Spleen (tissue), 13 donors: ENCODE measurements at places on chromosomes 11 and 22. TPM values are rescaled to one million over a fixed set of nuclear protein-coding genes. Genes with fewer than 3 reads are reported as not detected.

DNA sequence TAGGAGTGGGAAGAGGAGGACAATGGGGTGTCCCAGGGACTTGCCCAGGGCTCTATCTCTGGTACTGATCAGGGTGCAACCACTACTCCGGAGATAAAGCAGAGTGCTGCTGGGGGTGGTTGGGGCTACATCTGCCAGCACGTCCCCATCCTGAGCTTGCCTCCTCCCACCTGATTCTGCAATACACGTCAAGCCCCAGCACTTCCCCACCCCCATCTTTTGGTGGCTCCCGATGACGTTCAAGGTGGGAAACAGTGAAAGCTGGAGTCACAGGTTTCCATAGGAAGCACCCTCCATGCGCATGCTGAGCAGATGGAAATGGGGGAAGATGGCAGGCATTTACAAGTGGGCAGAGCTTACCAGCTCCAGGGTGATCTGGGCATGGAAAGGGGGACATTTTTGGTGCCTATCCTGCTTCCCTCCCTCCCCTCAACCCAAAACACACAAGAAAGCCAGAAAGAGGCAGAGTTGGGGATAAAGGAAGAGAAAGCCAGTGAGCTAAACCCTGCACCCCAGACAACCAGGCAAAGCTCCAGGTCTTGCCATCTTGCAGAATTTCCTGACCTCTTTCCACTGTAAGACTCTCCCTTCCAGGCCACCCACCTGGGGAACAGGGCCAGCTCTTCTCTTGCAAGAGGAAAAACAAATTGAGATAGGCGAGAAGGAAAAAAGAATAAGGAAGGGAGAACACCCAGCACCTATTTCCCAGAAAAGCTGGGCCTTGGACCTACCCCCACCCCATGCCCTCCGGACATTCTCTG, 15.8 kb downstream of the SYT7 start:
- H3K27ac ChIP-seq: no peak overlapping the region
- peaks cover 4% of the 10 kb centered on the region for H3K4me1 ChIP-seq
- DNase-seq: no peak
- H3K36me3 ChIP-seq: no peaks in the 10 kb centered on the region

Gene SSTR3
- total RNA-seq: 0.56 TPM

GRCh38 chr22:38153821-38154562, 27.6 kb downstream of the PLA2G6 start:
- H3K36me3 ChIP-seq: no peaks in the 10 kb centered on the region
- DNase-seq: no peak
- no peak overlapping the region for H3K27ac ChIP-seq
- no peaks in the 10 kb centered on the region for H3K27me3 ChIP-seq
- H3K4me3 ChIP-seq: no peak overlapping the region
- H3K4me1 ChIP-seq: peaks cover 10% of the 10 kb centered on the region

GRCh38 chr11:10208131-10208575, 85.9 kb downstream of the SBF2 start:
- no peak for DNase-seq
- no peak overlapping the region for H3K27ac ChIP-seq
- no peaks in the 10 kb centered on the region for H3K36me3 ChIP-seq

DNA sequence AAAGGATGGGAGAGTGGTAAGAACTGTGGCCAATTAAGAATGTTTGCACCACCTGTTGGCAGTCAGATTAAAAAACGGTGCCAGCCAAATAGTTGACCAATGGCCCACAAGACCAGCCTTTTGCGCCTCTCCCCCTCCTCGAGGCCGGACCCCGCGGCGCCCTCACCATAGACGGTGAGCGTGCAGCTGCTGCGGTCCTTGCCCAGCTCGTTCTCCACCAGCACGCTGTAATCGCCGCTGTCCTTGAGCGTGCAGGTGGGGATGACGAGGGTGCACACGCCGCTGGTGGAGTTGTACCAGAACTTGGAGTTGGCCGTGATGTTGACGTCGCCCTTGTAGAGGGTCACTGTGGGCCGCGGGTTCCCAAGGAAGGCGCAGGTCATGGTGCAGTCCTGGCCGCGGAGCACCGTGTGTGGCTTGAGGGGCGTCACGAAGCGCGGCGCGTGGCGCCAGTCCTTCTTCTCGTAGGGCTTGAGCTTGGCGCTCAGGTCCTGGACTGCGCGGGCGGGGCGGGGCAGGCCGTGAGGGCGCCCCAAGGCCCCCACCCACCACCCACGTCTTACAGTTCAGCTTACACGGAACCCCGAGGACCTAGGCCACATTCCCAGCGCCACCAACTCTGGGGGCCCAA, 7.2 kb downstream of the TMEM86A start:
- peak; percentile 86 for DNase-seq
- H3K27ac ChIP-seq: peak overlapping the region; percentile 77
- H3K36me3 ChIP-seq: no peaks in the 10 kb centered on the region
- no peaks in the 10 kb centered on the region for H3K27me3 ChIP-seq

GRCh38 chr11:33697997-33698396, 2.6 kb downstream of the C11orf91 start:
- H3K36me3 ChIP-seq: no peaks in the 10 kb centered on the region
- H3K27ac ChIP-seq: no peak overlapping the region
- H3K27me3 ChIP-seq: no peaks in the 10 kb centered on the region

GRCh38 chr11:33191467-33191866, 30.2 kb upstream of the CSTF3 start:
- no peaks in the 10 kb centered on the region for H3K36me3 ChIP-seq
- no peak for DNase-seq
- H3K27me3 ChIP-seq: no peaks in the 10 kb centered on the region
- no peak overlapping the region for H3K4me3 ChIP-seq

DNA sequence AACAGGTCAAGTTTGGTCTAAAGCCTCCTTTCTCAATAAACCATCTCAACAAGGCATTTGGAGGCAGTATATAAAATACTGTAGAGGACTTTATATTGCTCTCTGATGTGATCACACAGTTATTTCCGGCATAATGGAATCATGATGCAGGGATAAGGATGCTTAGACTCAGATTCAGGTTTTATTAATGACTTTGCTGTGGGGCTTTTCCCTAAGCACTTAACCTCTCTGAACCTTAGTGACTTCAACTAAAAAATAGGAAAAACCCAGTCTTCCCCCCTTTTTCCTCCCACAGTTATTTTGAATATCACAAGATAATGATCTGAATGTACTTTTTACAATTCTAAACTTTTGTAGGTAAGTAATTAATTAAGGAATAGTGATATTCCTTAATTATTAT, 94.8 kb upstream of the TENM4 start:
- no peak overlapping the region for H3K4me3 ChIP-seq
- H3K36me3 ChIP-seq: no peaks in the 10 kb centered on the region
- H3K27ac ChIP-seq: no peak overlapping the region
- H3K4me1 ChIP-seq: no peaks in the 10 kb centered on the region
- peaks cover 19% of the 10 kb centered on the region for H3K27me3 ChIP-seq

DNA sequence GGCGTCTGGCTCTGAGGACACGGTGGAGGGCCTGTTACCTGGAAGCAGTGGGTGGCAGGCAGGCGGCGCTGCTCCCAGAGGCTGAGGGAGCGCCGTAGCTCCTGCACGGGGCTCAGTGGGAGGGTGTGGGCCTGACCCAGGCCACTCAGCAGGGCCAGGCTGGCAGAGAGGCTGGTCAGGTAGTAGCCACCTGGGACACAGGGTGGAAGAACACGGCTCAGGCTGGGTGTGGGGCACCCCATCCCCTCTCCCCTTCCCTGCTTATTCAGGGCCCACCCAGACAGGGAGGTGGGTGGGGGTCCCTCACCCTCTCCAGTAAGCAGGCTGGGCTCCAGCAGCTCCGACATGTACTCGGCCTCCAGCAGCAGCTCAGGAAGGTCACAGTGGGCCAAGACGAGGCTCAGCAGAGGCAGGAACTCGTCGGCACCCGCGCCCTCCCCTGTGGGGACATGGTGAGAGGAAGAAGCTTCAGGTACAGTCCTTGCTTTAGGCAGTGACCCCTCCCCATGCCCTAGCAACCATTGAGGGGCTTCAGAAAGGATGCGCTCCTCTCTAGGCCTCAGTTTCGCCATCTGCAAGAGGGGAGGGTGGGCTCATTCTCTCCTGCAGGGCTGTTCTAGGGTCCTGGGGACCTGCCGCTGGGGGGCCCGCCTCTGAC, 2.9 kb downstream of the RIN1 start:
- peaks cover 38% of the 10 kb centered on the region for H3K4me1 ChIP-seq
- no peak overlapping the region for H3K27ac ChIP-seq
- peaks cover 52% of the 10 kb centered on the region for H3K36me3 ChIP-seq
- peak; percentile 63 for DNase-seq
- no peaks in the 10 kb centered on the region for H3K27me3 ChIP-seq

- no peak overlapping the region for H3K4me3 ChIP-seq
- H3K4me1 ChIP-seq: peaks cover 27% of the 10 kb centered on the region
- DNase-seq: no peak
Measured at GRCh38 chr22:43276321-43276720, 66.9 kb downstream of the SCUBE1 start.

- H3K27me3 ChIP-seq: no peaks in the 10 kb centered on the region
- no peak overlapping the region for H3K27ac ChIP-seq
- H3K36me3 ChIP-seq: no peaks in the 10 kb centered on the region
- no peaks in the 10 kb centered on the region for H3K4me1 ChIP-seq
- H3K4me3 ChIP-seq: no peak overlapping the region
- DNase-seq: no peak
Measured at GRCh38 chr11:75733431-75734107, 15.9 kb downstream of the MOGAT2 start.

- no peak overlapping the region for H3K4me3 ChIP-seq
- H3K4me1 ChIP-seq: no peaks in the 10 kb centered on the region
- H3K27ac ChIP-seq: no peak overlapping the region
- H3K27me3 ChIP-seq: no peaks in the 10 kb centered on the region
- DNase-seq: no peak
Measured at GRCh38 chr11:132925825-132926469, 606.4 kb downstream of the OPCML start.

DNA sequence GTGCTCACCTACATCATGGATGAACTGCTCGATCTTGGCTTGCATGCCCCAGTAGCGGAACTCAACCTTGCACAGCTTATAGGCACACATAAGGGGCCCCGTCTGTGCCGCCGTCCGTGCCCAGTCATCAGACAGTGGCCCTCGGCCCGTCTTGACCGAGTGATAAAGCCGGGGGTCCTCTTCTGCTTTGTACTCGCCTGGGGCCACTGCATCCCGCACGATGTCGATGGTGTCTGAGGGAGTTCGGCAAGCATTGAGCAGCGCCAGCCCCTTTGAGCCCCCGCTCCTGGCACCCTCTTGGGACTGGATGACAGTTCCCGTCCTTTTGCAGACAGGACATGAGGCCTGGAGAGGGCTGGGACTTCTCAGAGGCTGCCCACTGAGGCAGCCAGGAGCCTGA, 3.3 kb downstream of the PITPNM1 start:
- no peak overlapping the region for H3K4me3 ChIP-seq
- H3K27ac ChIP-seq: no peak overlapping the region
- peaks cover 49% of the 10 kb centered on the region for H3K36me3 ChIP-seq
- peaks cover 35% of the 10 kb centered on the region for H3K4me1 ChIP-seq
- peaks cover 20% of the 10 kb centered on the region for H3K27me3 ChIP-seq

Gene SLC43A3
- 41.7 TPM for total RNA-seq

DNA sequence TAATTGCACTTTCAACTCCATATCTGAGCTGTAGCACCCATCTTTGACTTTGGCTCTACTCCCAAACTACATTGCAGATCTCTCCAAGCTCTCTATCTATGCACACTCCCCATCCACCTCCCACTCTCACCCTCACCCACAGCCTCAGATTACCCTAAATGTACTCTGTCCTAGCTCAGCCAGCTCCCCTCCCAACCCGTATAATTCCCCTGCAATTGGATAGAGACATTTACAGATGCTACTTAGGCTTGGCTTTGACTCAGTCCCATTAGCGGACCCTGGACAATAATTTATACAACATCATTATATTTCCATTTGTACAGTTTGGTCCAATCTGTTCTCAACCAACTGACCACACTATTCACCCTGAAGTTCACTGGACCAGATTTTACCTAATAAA, 338.9 kb upstream of the ANO3 start:
- H3K27ac ChIP-seq: no peak overlapping the region
- DNase-seq: no peak
- no peaks in the 10 kb centered on the region for H3K36me3 ChIP-seq
